CD4-positive, alpha-beta T cell treated with Interleukin-6 for 4 hours (primary cell): ENCODE measurements at places on chromosomes 2 and 18.

- no peak for DNase-seq
These were observed 58.1 kb upstream of the TMEM182 start for GRCh38 chr2:102703748-102704147.

- no peak for DNase-seq
These were observed 92.7 kb upstream of the FN1 start for GRCh38 chr2:215528555-215528954.

DNA sequence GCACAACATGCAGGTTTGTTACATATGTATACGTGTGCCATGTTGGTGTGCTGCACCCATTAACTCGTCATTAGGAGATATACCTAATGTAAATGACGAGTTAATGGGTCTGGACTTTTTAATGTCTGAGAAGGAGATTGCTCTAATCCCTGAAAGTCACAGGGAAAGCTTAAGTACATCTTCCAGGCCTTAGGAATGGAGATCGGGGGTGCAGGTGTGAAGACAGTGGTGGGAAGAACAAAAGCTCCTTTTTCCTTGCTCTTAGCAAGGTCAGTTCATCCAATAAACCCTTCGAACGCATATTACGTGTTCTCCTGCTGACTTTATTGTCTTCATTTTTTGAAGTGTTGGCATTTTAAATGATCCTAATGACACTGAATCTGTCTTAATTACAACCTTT is 50.8 kb upstream of the LAMA1 start:
- no peak for DNase-seq

DNA sequence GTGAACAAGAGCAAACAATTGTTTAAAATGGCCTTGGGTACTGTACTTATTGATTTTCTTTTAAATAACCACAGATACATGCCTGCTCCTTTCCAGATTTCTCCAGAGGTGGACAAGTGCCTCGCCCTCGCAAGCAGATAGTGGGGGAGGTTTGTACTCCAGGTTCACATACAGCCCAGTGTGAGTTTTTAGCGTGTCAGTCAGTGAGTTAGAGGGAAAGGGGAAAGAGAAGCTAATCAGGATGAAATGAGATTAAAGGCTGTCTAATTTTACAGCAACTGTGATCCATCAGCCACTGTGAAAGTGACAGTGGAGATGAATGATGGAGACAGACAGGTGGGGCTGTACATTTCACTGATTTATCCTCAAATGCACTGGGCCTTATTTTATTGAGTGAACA is 74.7 kb downstream of the KLHL14 start:
- no peak for DNase-seq
